ENCODE measurements at places on chromosomes 2 and 18.

GRCh38 chr2:33111002-33111446, 164.3 kb downstream of the LTBP1 start:
- DNase-seq: peak; percentile 32

GRCh38 chr2:96547203-96547641, 10.7 kb downstream of the ARID5A start:
- DNase-seq: no peak

DNA sequence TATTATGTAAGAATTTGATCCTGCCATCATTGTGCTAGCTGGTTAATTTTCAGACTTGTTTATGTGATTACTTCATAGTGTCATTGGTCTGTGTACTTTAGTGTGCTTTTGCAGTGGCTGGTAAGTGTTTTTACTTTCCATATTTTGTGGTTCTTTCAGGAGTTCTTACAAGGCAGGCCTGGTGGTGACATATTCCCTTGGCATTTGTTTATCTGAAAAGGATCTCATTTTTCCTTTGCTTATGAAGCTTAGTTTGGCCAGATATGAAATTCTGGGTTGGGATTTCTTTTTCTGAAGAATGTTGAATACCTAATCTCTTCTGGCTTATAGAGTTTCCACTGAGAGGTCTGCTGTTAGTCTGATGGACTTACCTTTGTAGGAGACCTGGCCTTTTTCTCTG, 72.8 kb upstream of the MC4R start:
- DNase-seq: no peak

DNA sequence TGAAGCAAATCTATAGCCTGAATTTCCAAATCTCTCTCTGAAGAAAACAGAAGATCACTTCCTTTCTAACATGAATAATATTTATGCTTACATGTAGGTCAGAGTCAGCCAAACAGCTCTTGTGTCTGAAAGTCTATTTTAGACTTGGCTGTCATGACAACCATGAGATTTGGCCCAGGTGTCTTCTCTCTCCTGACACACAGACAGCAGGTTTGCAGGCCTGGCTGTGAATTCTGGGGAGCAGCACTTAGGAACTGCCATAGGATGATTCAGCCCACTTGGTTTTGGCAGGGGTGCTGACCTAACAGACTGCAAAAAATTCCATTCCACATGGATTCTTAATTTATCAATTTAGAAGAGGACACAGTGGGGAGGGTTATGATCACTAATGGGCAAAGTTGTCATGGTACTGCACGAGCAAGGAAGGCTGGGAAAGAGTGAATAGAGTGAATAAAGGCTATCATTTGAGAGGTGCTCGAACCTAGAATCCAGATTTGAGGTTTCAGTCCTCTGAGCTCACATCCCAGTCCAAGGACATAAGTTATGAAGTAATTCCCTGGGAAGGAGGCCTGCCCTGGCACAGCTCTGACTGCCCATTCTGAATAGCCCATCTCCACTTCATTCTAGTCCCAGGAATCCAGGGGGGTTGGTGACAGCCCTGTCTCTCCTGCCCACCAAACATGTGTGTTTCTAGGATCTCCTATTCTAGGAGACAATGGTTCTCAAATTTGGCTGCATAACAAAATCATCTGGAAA, 453.9 kb upstream of the TRIB2 start:
- peak; percentile 47 for DNase-seq

All from AG08395 (cell line).